ENCODE measurements at places on chromosomes 4 and X.

- no peak for DNase-seq
Observed at GRCh38 chrX:149837639-149838038, 43.3 kb upstream of the MAGEA8 start.

- no peak for DNase-seq
Observed at GRCh38 chr4:152997771-152998487, 61.8 kb downstream of the FHDC1 start.

GRCh38 chr4:58941286-58941685, 1831.1 kb upstream of the IGFBP7 start:
- DNase-seq, result no peak

- DNase-seq, result no peak
Observed at GRCh38 chr4:64330143-64330542, 79.1 kb downstream of the TECRL start.

- no peak for DNase-seq
Observed at GRCh38 chrX:24658421-24658820, 11.3 kb upstream of the PCYT1B start.

GRCh38 chrX:3076416-3076991, 35.2 kb downstream of the ARSF start:
- no peak for DNase-seq

DNA sequence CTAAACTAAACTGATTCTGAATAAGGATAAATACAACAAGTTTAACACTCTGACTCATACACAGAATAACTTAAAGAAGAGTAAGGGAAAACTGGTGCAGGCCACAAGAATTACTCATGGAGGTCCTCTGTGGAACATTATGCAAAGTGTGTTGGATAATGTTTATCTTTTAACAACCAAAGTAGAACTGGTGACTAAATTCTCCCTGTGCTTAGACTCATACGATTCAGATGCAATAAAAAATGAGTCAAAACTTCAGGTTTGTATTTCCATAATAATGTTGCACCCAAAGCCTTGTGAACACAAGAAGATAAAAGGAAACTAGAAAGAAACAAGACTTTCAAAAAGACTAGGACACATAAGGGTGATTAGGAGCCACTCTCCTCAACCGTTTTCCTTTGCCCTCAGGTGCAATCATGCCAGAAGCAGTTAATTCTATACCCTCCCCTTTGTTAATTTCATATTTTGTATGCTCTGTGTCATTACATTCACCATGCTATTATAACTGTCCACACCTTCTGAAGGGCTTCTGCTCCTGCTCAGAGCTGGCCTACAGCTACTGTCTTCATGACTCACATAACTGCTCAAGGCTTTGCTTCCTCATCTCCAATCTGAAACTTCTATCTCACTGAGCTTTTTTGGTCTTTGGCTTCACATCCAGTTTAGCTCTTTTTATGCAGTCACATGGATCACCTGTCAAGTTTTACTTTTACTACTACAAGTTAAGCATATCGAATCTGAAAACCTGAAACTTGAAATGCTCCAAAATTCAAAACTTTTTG, 60.2 kb downstream of the KCNIP4 start:
- DNase-seq, result no peak

- no peak for DNase-seq
Observed at GRCh38 chr4:58807843-58808615, 1697.8 kb upstream of the IGFBP7 start.

- no peak for DNase-seq
Observed at GRCh38 chrX:105323928-105324327, 103.4 kb upstream of the TEX13A start.

GRCh38 chr4:70372760-70373159, 10.2 kb upstream of the SMR3B start:
- DNase-seq, result no peak

DNA sequence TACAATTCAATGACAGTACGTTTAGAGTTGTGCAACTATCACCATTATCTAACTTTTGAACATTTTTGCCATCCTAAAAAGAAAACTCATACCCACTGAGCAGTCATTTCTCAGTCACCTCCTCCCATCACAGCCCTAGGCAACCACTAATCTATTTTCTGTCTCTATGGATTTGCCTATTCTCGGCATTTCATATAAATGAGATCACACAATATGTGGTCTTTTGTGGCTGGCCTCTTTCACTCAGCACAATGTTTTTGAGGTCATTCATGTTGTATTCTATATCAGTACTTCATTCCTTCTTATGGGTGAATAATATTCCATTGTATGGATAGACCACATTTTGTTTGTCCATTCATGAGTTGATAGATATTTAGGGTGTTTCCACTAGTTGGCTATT, 103.0 kb downstream of the PPEF1 start:
- no peak for DNase-seq

- no peak for DNase-seq
Observed at GRCh38 chrX:10172877-10173276, 16.1 kb downstream of the CLCN4 start.

GRCh38 chr4:128477540-128477939, 189.9 kb upstream of the PGRMC2 start:
- DNase-seq, result no peak

- DNase-seq, result peak; percentile 61
Observed at GRCh38 chrX:133921764-133922389, 63.5 kb downstream of the GPC3 start.

GRCh38 chrX:106249706-106250379, 81.7 kb downstream of the PWWP3B start:
- no peak for DNase-seq

DNA sequence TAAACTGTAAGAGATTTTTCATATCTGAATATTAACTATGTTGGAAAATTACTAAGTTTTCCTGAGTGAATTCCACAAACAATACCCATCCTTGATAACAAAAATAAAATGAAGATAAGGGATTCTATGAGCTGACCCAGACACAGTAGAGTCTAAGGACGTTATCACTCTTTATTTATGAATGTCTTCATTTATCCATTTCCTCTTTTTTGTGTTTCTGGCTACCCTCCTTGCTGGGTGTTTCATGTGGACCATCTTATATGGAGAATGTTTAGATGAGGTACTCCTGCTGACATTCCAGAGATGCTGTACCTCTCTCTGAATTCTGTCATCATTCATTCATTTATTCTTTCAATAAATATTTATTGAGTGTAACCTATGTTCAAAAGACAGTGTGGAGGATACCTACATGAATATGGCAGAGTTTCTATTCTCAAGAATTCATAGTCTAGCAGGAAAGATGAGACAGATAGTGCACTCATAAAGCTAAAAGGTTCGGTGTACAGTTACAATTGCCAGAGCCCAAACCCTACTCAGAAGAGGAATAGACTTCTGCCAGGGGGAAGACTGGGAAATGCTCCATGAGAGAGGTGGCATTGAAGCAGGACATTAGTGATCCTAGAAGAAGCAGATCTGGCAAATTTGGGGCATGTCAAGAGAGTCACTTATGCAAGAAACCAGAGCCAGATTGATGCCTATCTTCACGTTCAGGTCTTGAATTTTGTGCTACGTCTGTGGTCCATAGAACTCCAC, 195.8 kb downstream of the MAML3 start:
- DNase-seq, result no peak

- no peak for DNase-seq
Observed at GRCh38 chr4:31037703-31038102, 317.5 kb downstream of the PCDH7 start.

GRCh38 chrX:123153846-123154335, 30.2 kb upstream of the GRIA3 start:
- DNase-seq, result no peak

DNA sequence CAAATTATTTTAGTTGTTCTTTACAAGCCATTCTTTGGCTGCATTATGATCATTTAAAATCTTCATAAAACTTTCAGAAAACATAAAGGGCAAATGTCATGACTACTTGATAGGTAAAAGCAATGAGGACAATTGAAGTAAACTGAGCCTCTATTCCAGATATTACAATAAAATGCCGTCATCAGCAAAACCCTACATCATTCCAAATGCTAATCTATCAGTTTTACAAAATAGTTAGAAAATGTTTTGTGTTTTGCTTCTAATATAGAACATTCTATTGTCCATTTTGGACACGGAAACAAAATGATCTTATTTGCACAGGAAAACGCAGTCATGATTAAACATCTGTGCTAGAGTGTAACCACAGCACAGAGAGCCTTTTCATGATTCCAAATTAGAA, 1330.6 kb upstream of the ADGRL3 start:
- no peak for DNase-seq

DNA sequence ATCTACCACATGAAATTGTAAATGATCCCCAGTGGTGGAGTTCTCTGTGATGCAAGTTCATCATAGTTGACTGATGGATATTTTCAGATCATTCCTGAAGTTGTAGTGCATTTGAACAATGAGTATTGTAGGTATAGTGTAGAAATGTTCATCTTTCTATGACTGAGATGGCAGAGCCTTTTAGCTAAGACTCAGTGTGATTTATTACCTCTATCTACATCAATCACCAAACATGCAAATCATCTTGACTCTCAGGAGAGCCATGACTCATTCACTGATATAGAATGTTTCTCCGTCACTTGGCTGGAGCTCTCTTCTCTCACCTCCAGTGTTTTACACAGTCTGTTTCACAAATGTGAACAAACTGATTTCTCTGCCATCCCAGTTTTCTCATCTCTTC, 392.6 kb downstream of the IL1RAPL1 start:
- no peak for DNase-seq

- DNase-seq, result no peak
Observed at GRCh38 chrX:131845771-131846170, 177.3 kb upstream of the STK26 start.

- no peak for DNase-seq
Observed at GRCh38 chr4:74235135-74235534, 73.1 kb upstream of the EPGN start.

DNA sequence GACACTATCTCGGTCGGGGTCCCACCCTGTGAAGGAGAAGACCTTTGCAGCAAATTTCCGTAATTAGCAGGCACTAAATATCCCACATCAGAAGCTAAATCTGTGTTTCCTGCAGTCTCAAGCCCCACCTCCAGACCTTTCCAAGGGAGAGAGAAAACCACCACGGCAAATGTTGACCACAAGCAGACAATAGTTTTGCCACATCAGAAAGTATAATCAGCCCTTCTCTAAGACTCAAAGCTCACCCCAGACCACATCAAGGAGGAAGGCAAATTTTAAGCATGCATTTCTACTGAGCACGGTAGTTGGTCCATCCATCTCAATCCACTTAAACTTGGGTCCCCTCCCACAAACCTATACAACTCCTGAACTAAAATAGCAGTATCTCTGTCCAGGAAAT, 398.5 kb downstream of the GPM6A start:
- no peak for DNase-seq

DNA sequence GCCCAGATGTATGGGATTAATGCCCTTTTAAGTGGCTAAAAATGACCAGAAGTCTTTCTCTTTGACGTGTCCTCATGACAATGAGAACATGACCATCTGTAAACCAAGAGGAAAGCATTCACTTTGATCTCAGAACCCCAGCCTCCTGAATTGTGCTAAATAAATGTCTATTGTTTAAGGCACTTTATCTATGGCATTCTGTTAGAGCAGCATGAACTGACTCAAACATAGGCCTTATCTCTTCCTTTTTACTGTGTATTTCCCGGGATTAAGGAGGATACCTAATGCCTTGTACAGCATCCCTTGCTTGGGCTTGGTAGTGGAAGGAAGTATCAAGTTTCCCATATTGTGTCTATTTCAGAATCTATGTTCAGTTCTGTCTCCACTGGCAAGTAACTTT, 47.2 kb upstream of the HS3ST1 start:
- DNase-seq, result no peak

DNA sequence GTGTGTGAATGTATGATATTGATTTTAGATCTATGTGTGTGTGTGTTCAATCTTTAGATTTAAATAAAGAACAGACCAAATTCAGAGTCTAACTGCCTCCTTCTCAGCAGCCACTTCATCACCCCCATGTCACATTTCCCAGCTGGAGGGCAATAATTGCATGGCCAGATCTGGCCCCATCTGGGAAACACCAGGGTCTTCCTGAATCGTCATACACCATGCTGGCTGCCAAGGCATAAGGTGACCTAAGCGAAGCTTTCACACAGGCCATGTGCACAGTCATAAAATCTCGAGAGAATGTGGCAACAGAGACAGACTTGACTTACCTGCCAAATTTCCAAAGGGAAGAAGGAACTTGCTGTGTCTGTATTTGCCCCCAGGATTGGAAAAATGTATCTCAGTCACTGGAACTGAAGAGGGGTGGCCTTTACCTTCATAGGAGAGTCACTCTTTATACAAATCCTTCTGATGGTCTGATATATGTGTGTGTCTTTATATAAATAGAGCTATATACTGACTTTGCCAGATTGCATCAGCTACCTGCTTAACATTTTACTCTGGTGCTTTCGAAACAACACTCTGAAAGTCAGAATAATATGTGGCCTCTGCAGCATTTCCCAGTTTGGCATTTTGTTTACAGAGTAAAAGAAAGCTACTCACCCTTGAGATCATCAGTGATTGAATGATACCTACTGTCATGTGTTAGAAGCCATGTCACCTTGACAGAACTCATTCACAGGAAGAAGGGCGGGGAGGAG, at the start of gene PLAC1:
PLAC1 (minus strand) TSS at position 470 of the 758 bp plus-strand sequence. CDS start 91,789 bp downstream, outside the sequence.
- DNase-seq, result no peak

GRCh38 chr4:159941076-159941475, 838.2 kb downstream of the RAPGEF2 start:
- no peak for DNase-seq

- DNase-seq, result no peak
Observed at GRCh38 chr4:169098532-169098931, 88.5 kb upstream of the CBR4 start.

- no peak for DNase-seq
Observed at GRCh38 chr4:44425614-44426208, 22.9 kb downstream of the KCTD8 start.

GRCh38 chrX:43175434-43175833, 397.5 kb upstream of the PPP1R2C start:
- no peak for DNase-seq

DNA sequence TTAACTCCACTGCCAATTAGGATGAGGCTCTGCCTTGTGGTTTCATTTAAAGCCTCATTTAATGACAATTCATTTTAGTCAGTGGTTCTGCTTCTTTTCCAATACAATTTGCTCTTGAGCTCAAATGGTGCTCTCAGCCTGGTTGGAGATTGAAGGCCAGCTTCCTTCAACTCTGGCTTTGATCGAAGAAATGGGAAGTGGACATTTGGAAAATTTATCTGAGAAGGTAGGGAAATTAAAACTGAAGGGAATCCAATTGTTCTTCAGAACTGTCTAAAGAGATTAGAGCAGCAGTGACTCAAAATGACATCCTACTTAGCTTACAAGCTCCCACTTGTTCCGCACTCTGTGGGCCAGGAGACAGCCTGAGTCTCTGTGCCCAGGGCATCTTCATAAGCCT, 206.8 kb downstream of the SMARCA1 start:
- DNase-seq, result no peak

- DNase-seq, result no peak
Observed at GRCh38 chr4:77913348-77913747, 50.7 kb downstream of the MRPL1 start.

DNA sequence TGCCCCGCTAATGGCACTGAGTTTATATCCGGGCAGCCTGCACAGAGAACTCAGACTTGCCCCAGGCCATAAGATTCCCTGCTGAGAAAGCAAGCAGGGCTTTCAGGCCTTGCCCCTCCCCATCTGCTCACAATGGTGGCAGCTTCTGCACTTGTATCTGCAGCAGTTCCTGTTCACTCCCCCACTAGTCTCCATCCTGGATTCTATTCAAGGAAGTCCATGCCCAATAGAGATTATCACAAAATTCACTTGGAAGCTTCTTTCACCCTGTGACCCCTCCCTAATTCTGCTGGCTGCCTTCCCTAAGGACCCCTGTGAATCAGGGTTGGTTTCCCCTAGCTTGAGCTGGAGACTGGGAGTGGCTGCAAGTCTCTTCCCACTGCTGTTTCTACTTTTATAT, 34.5 kb upstream of the UCP1 start:
- no peak for DNase-seq

GRCh38 chr4:91325495-91325894, 978.3 kb upstream of the GRID2 start:
- no peak for DNase-seq
